NT2/D1 (cell line): ENCODE measurements at places on chromosomes 5 and 9.

GRCh38 chr5:141832131-141832530 lies 46.1 kb downstream of the PCDH1 start:
- no peak for DNase-seq

GRCh38 chr5:171264843-171265242 lies 44.2 kb upstream of the TLX3 start:
- DNase-seq, result no peak

GRCh38 chr5:147234239-147234824 lies 494 bp upstream of the STK32A start:
- no peak for DNase-seq

DNA sequence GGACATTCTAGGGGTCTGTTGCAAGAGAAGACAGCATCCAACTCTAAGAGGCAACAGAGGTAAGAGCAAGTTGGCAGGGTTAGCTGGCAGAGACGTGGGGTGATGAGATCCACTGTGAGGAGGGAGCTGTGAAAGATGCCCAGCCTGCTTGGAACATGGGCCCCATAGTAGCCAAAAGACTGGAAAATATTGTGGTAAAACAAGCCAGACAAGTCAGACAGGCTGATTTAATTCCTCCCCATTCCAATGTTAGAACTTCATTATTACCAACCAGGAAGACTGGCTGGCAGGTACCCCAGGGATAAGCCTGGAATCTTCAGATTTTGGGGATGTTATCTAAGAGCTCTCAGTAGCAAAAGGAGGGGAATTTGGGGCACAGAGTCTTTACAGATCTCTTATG lies 181.3 kb downstream of the SEC61B start:
- DNase-seq, result no peak

DNA sequence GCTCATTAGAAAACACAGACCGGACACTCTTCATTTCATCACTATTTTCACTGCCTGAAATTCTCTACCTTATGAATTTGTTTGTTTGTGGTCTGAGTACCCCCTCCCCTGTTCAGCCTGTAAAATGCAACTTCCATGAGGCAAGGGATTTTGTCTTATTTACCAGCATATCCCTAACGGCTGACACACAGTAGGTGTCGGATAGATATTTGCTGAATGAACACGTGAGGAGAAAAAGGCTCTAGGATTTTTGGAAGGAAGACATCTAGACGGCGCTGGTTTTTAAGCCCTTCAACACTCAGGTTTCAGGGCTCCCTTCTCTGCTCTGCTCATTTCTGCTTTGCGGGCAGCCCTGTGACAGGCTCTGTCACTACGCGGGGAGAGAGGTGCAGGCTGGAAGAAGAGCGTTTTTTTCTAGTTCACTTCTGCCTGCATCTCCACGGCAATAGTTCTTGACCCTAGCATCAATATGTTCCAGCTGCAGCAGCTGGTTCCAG lies 41.0 kb downstream of the KCNMB1 start:
- no peak for DNase-seq

DNA sequence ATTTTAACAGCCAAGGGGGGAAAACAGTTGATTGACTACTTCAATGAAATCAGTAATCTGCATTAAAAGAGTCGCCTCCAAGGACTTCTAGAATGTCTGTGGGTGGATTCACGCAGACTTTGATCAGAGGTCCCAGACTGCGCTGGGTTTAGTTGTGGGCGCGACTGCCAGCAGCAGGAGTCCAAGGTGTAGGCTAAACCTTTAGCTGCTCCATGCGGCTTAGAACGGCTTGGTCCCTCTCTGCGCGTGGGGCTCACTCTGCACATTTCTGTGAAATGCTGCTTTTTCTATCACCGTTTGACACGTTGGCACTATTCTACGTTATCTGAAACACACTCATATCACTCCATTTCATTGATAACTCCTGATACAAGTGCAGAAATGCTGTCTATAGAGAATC lies 48.6 kb upstream of the IRX2 start:
- no peak for DNase-seq

GRCh38 chr9:137638680-137639079 lies 19.9 kb downstream of the EHMT1 start:
- DNase-seq, result no peak
